ENCODE measurements at places on chromosomes 4 and X.

- no peak for DNase-seq
Measured at GRCh38 chrX:56029188-56029587, 203.0 kb upstream of the KLF8 start.

- DNase-seq = no peak
Measured at GRCh38 chr4:6742989-6743388, 27.0 kb downstream of the BLOC1S4 start.

DNA sequence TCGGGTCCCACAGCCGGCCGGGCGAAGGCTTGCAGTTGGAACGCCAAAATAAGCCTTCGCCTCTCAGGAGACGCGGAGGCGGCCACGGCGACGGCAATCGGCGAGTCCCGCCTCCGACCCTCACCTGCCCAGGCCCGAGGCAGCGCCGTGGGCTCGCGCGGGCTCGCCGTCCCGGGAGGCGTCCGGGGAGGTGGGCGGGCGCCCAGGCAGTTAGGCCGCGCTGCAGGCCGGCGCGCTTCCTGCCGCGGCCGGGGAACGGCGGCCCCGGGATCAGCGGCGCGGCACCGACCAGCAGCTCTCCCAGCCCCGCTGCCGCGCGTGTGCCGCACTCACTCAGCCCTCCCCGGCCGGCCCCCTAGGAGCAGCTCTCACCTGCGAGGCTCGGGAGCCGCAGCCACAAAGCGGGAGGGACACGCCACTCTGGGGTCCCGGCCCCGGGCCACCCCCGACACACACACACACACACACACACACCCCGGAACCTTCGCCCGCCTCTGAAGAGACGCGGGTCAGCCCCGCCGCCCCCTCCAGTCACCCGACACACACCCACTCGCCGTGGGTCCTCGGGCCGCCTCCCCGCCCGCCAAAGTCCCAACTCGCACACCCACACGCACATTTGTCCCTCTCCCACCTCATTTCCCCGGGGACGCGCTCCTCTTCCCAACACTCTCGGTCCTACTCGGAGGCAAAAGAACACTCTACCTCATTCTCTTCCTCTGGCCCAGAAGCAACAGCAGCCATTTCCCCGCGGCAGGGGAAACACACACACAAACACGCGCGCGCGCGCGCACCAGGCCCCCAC lies at the start of gene CNOT6L:
Gene CNOT6L (minus strand): TSS at position 767 of the 802 bp plus-strand sequence. CDS start 60 bp downstream, at position 707.
- peak; percentile 87 for DNase-seq

- no peak for DNase-seq
Measured at GRCh38 chr4:89823416-89823815, 13.5 kb downstream of the SNCA start.

- no peak for DNase-seq
Measured at GRCh38 chr4:163673848-163674697, 179.6 kb downstream of the TMA16 start.

DNA sequence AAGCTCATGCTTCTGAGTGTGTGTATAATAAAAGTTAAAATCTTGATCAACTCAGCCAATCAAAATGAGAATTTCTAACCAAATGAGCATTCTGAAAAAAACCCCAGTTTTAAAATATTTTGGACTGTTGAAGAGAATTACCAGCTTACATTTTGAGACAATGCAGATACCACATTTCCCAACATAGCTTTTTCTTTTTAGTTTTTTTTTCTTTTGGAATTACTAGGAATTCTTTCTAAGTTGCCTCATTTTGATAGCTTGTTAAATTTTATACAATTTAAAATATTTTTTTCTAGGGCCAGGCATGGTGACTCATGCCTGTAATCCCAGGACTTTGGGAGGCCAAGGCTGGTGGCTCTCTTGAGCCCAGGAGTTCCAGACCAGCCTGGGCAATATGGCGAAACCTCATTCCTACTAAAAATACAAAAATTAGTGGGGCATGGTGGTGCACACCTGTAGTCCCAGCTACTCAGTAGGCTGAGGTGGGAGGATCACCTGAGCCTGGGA lies 2.2 kb downstream of the RP2 start:
- DNase-seq = no peak

DNA sequence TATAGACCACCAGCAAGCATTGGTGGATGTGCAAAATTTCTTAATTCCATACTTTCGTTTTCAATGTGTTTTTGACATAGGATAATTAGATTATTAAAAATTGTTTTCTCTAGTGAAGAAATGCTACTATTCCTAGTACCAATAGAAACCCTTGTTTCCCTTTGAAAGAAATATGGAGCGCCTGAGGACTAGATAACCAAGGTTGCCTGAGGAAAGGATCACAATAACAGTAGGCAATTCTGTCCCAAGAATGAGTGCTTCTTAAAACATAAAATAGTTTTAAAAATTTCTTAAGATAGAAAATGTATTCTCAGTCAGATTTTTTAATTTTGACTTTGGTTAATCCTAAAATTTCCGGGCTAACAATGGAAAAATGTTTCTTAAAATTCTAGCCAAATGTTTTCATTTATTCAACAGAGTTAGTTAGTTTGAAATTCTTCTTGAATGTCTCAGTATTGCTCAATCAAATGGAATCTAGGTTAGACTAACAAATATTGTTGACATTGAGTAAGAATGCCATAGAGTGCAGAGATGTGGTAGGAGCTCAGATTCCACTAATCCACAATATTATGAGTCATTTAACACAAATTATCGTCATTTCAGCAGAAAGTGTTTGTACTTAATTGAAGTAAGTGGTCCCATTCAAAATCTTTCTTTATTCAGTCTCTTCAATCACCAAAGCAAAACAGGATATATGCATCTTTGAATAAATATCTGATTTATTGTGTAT lies 666.0 kb downstream of the GRID2 start:
- DNase-seq = no peak

Data from activated naive CD4-positive, alpha-beta T cell treated with Interleukin-2 at 50 U/mL for 16 hours (primary cell).